ENCODE measurements at places on chromosomes 2 and 18. TPM values are rescaled to one million over a fixed set of nuclear protein-coding genes. Genes with fewer than 3 reads are reported as not detected.

GRCh38 chr2:96359866-96360265 lies 24.3 kb downstream of the NCAPH start:
- DNase-seq: no peak

GRCh38 chr2:187769437-187769836 lies 215.2 kb upstream of the TFPI start:
- DNase-seq: no peak

FAM124B gene
- total RNA-seq: 269 TPM

ALPI gene
- total RNA-seq: not detected

IL1RL2 gene
- not detected for total RNA-seq
